ENCODE measurements at places on chromosomes 12 and 14.

DNA sequence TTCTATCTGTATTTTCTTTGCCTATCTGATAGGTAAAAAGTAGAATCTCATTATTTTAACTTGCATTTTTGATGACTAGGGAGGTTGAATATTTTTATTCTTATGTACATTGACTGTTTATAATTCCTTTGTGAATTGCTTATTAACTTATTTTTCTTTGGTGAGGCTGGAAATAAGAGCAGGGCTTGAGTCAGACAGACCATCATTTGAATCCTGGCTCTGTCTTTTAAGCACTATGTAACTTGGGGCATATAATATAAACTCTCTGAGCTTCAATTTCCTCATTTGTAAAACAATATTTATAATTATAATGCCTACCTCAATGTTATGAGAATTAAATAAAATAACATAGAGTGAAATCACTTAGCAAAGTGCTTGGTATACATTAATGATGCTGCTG is 108.9 kb downstream of the MSRB3 start:
- no peak for DNase-seq

DNA sequence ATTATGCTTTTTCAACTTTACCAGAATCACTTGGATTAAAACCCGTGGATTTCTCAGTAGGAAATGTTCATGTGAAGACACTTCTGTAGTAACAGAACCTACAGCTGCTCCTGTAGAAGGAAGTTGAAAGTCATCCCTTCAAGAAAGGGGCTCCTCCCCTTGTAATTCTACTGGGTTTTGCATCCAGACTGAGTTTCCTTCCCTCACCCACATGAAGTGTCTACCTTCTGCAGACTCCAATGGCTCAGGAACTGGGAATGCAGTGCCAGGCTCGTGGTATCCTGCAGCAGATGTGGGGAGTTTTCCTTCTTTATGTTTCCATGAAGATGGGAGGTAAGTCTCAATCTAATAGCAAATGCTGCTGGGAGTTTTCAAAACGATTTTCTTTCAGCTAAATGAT is 7.9 kb upstream of the OR10G2 start:
- DNase-seq = no peak

DNA sequence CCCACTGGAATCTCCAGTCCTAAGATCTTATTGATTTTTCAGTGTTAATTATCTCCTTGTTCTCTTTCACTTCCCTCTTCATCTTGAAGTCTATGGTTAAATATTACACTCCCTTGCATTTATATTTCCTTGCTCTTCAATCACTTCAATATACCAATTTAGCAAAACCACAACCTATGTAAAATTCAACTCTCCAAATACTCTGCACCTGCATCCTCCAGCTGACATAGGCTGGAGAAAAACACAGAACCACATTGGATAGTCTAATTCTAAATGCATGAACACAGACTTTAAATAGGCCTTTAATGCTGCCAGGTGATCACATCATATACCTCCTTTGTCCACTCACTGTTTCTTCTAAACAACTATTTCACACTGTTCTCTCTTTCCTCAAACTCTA is 253.8 kb upstream of the GARIN6 start:
- no peak for DNase-seq

- DNase-seq = peak; percentile 45
These were observed 637.8 kb downstream of the DIO2 start for GRCh38 chr14:79573486-79573885.

GRCh38 chr12:75884465-75884985 is 147.1 kb downstream of the PHLDA1 start:
- DNase-seq = no peak

DNA sequence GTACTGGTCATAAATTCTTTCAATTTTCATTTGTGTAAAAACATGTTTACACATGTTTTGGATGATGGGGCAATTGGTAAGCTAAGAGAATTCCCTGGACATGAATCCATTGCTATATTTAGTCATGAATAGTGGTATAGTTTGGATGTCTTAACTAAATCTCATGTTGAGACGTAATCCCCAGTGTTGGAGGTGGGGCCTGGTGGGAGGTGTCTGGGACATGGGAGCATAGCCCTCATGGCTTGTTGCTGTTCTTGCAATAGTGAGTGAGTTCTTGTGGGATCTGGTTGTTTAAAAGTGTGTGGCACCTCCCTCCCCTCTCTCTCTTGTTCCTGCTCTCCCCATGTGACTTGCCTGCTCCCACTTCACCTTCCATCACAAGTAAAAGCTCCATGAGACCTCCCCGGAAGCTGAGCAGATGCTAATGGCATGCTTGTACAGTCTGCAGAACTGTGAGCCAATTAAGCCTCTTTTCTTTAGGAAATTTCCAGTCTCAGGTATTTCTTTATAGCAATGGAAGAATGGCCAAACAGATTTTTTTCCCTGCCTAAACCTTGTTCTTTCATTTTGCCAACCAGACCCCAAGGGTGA is 33.6 kb downstream of the CTSG start:
- no peak for DNase-seq

GRCh38 chr14:70020352-70021170 is 141.3 kb downstream of the SMOC1 start:
- no peak for DNase-seq

DNA sequence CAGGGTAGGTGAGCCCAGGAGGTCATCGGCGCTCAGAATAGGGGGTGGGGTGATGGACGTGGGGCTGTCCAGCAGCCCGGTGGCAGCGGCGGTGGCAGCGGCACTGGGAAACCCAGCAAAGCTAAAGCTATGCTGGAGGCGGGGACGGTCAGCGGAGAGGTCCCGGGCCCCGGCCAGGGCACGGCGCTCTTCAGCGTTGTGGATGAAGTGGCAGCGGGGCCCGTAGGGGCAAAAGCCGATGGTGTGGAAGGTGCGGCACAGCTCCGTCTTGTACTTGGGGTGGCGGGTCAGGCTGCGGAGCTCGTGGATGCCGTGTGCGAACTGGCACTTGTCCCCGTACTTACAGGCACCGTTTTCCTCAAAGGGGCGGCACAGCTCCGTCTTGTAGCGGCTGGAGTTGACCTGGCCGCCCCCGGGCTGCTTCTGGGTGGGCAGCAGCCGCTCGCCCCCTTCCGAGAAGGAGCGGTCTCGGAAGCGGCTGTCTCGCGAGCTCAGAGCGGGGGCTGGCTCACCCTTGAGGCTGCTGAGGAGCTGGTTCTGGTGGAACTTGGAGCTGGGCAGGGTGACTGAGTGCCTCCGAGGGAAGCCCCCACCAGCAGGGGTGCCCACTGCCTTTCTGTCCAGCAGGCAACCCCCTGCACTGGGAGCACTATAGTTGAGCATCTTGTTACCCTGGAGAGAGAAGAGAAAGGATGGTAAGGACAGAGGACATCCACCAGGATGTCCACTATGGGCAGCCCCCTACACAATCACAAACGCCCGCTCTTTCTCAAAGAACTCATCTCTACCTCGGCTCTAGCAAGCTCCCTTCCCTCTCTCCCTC is 2.8 kb downstream of the ZFP36L1 start:
- DNase-seq = peak; percentile 48

GRCh38 chr12:32891526-32891925 is 5.1 kb downstream of the PKP2 start:
- DNase-seq = no peak

- no peak for DNase-seq
These were observed 54.0 kb upstream of the OAS1 start for GRCh38 chr12:112852810-112853209.

GRCh38 chr12:56334490-56334793 is 642 bp upstream of the PAN2 start:
- no peak for DNase-seq

DNA sequence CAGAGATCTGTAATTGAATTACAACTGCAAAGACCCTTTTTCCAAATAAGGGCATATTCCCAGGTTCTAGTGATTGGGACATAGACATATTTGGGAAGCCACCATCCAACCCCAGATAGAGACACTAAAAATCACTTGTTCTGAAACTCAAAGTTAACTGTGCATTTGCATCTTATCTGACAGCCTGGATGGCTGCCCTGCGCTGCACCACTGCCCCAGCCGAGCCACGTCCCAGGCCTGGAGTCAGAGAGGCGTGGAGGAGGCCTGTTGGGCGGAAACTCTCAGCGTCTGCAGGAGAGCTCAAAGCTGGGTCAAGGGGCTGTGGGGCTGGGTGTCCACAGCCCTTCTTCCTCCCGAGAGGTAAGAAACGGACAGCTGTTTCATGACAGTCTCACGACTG is 124.4 kb downstream of the RIMBP2 start:
- DNase-seq = no peak

GRCh38 chr14:21070610-21071224 is 613 bp downstream of the ARHGEF40 start:
- peak; percentile 45 for DNase-seq

GRCh38 chr12:12891080-12891880 is at the start of gene GPRC5A:
Gene GPRC5A, plus strand, starts transcription at chr12:12891562. Its CDS starts 16,688 bp downstream, at chr12:12908250.
- peak; percentile 96 for DNase-seq

- no peak for DNase-seq
These were observed 42.6 kb upstream of the A2ML1 start for GRCh38 chr12:8779862-8780261.

GRCh38 chr14:68791902-68792677 is 777 bp downstream of the ZFP36L1 start:
- DNase-seq = peak; percentile 35

GRCh38 chr12:4265280-4265679 is 8.3 kb upstream of the CCND2 start:
- no peak for DNase-seq

- DNase-seq = no peak
These were observed 476.8 kb downstream of the TRHDE start for GRCh38 chr12:72748971-72749370.

DNA sequence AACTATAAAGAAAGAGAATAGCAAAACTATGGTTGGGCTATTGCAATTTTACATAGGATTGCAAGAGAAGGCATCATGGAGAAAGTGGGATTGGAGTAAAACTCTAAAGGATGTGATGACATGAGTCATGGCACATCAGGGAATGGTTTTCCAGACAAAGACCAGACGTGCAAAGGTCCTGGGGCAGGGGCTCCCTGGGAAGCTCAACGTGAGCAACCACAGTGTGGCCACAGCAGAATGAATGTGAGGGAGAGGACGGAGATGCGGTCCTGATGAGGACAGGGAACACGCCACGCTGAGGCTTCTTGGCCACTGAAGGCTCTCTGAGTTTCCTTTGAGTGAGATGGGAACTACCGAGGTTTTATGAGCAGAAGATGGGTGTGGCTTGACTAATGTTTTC is 38.2 kb downstream of the FZD10 start:
- no peak for DNase-seq

- DNase-seq = no peak
These were observed 25.0 kb downstream of the BICD1 start for GRCh38 chr12:32131666-32132065.

GRCh38 chr14:23895480-23895879 is 58.1 kb upstream of the DHRS4 start:
- peak; percentile 52 for DNase-seq

DNA sequence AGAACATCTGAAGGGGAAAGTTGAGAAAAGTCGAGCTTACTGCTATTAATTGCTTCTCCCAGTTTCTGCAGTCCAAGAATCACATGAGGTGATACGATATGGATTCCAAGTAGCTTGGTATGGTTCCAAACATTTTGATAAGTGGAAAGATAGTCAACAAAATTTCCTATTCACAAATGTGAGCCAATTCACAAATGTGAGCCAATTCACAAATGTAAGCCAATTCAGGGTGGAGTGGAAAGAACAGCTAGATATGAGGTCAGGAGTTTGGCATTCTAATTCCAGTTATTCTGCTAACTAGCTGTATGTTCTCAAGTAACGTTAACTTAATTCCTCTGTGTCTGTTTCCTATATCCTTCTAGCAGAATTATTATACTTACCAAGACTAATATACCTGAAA is 37.6 kb upstream of the DHRS4 start:
- DNase-seq = peak; percentile 79

DNA sequence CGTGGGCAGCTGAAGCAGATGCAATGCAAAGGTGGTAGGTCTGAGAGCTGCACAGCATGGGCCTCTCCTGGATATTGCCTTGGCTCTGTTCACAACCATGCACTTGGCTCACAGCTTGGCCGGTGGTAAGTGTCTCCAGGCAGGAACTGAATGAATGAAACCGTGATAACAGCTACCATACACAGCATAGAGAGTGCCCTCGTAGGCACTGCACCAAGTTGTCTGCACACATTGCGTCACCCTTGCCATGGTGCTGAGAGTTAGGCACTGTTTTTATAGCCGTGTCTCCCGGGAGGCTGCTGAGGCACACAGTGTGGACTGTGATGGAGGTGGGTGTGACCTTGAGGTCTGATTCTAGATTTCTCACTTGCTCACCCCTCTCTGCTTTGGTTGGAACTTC is 157.6 kb upstream of the VASH1 start:
- DNase-seq = no peak

GRCh38 chr12:3131129-3131528 is 54.0 kb downstream of the TSPAN9 start:
- no peak for DNase-seq

DNA sequence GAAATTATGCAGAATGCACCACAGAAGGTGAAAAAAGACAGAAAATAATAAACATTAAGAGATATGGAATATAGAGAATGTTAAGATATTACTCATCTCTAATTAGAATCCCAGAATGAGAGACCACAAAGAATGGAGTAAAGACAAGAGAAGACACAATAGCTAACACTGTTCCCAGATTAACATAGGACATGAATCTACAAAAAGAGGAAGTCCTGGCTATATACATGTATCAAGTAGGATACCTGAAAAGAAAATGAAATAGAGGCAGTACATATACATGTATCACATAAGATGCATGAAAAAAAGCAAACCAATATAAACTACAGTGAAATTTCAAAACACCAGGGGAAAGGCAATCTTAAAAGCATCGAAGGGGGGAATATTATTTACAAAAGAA is 5.6 kb upstream of the EPS8 start:
- no peak for DNase-seq

GRCh38 chr12:56522411-56523193 is 982 bp downstream of the RBMS2 start:
- DNase-seq = peak; percentile 46

DNA sequence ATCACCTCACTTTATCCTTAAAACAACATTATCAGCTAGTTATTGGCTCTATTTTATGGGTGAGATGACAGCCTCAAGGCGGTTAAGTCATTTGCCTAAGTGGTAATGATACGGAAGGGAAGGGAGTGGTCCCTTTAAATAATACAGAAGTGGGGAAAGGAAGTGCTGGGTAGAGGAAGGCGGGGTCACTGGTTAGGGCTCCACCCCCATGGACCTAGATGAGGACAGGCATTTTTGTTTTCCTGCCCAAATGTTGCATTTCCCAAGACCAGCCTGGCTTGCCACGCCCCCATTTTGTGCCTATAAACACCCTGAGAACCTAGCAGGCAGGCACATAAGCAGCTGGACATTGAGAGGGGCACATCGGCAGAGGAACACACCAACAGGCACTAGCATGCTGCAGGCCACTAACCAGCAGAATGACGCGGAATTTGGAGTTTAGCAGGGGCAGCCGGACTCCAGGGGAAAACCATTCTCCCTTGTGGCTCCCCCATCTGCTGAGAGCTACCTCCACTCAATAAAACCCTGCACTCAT is 100.9 kb downstream of the EPS8 start:
- DNase-seq = no peak
